ENCODE measurements at places on chromosomes 1 and 21.
A peak's percentile ranks its signal among the peaks of the same experiment; 100 is the strongest.

DNA sequence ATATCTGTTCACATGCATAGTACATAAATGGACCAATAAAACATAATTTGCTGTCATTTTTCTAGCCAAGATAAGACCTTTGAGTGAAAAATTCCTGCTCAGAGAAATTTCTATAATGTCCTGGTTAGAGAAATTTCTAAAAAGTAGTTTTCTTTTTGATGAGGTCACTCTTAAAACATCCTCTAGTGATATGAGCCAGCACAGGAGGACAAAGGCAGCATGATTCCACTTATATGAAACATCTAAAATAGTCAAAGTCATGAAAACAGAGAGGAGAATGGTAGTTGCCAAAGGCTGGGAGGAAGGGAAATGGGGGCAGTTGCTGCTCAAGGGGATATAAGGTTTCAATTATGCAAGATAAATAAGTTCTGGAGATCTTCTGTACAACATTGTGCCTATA, 239.4 kb downstream of the BACH1 start:
- no peak for DNase-seq

- DNase-seq = no peak
Observed at GRCh38 chr1:116944613-116945012, 34.9 kb downstream of the PTGFRN start.

GRCh38 chr1:28139025-28139712, 37.3 kb downstream of the PTAFR start:
- no peak for DNase-seq

DNA sequence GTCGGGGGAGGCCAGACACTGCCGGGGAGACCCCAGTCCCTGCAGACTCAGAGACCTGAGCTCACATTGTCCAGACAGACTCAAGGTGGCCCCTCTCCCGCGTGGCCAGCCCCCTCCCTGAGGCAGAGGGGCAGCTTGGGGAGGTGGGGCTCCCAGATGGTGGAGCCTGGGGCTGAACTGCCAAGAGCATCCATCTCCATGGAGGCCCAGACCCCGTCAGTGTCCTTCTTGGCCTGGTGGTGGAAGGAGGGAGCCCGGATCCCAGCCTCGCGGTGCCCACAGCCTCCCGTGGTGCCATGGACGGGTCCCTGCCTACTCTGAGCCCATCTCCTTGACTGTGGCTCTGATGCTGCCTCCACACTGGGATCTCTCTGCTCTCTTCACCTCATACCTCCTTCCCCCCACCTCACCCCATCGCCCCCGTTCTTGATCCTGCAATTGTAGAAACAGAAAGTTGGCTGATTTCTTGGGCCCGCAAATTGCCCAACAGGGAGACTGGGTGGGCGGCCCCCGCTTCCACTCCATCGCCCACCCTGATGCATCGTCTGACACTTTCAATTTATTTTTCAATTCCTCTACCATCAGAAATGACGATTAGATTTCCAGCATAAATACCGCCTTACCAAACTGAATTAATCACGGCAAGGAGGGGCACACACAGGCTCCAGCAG, 348.9 kb downstream of the MATN1 start:
- DNase-seq = no peak

DNA sequence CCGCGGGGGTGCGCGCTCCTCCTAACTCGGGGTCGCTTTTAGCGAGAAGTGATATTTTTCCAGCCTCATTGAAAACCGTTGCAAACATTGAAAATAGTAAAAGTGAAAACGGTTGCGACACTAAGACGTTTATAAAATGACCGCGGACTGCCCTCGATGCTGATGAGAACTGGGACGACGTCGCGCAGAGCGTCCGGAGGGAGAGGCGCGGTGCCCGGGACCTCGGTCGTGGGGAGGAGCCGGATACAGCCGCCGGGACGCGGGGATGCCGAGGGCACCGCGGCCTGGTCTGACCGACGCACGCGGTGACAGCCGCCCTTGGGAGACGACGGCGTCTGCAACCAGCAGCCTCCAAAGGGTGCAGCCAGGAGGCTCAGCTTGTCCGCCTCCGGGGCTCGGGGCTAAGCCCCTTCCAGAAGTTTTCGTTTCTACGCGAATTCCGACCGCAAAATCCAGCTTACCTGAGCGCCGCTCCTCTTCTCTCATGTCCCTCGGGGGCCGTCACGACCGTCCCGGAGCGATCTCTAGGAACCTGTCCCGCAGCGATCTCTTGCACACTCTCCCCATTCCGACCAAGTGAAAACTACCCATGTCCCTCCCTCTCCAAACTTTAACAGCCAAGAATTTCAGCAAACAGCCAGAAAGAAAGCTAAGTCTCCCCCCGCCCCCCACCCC, 144.4 kb upstream of the ETS2 start:
- peak; percentile 6 for DNase-seq

DNA sequence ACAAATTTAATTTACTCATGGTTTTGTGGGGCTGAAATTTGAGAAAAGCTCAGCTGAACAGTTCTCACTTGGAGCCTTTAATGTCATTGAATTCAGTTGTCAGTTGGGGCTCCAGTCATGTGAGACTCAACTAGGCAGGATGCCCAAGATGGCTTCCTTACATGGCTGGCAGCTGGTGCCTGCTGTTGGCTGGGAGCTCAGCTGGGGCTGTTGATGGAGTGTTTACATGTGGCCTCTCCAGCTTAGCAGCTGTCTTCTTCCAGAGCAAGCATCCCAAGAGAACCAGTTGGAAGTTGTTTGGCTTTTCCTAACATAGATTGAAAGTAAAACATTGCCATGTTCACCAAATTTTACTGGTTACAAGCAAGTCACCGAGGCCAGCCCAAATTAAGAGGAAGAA, 81.8 kb upstream of the KCNA3 start:
- no peak for DNase-seq

- DNase-seq = no peak
Observed at GRCh38 chr21:28949318-28949717, 43.4 kb downstream of the LTN1 start.

DNA sequence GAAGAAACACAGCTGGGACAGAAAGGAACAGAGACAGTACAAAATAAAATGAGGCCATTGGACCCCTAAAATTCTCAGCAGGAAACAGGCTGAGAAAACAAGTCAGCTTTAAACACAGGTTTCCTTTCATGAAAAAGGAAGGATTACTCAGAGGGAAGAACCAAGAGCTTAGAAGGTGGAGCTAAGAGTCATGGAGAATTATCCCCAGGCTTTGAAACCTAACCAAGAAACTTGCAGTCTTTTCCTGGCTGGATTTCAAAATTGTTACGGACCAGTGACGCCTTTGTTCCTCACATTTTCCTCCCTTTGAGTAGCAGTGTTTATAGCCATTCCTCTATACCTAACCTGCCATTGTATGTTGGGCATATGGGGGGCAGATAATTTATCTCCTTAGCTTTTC, 8.8 kb downstream of the HMGB4 start:
- no peak for DNase-seq

DNA sequence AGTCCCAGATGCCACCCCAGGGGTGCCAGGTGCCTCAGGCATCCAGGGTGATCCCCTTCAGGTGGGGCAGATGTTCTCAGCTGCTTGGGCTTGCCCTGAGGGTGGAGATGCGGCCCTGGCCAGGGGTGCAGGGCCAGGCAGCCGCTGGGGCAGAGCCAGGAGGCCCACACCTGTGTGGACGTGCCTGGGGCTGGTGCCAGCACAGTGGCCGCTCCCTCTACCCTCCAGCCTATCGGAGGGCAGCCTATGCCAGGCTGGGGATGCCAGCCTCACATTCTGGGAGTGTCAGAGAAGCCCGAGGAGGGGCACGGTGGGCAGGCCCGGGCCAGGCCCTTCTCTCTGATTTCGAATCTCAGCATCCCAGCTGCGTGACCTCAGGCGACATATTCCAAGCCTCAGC, 96.5 kb upstream of the WNT4 start:
- no peak for DNase-seq

DNA sequence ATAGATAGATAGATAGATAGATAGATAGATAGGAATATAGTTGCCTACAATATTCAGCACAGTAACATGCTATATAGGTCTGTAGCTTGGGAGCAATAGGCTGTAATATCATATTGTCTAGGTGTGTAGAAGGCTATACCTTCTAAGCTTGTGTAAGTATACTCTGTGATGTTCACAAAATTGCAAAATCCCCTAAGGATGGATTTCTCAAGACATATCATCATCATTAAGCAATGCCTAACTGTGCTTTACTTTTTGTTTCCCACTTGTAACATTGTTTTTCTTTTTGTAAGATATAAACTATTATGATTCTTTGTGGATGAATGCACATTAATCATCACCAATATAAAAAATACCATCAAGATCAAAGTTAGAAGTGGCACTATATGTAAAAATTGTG, 1905.6 kb downstream of the NCAM2 start:
- no peak for DNase-seq

DNA sequence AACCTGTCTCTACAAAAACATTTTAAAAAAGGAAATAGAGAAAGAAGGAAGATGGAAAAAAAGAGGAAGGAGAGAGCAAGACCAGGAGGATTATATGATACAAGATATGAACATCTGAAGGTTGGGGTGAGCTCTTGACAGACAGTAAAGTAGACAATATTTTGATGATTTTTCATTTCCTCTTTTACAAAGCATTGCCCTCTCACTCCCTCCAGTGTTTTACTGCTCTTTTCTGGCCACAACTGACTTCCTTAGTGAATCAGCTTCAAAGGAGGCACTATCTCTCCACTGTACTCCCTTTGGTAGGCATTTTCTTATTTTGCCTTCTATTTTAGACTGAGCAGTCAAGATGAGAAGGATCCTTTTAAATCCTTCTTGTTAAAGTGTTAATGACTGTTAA, 296.7 kb downstream of the KCTD3 start:
- no peak for DNase-seq

DNA sequence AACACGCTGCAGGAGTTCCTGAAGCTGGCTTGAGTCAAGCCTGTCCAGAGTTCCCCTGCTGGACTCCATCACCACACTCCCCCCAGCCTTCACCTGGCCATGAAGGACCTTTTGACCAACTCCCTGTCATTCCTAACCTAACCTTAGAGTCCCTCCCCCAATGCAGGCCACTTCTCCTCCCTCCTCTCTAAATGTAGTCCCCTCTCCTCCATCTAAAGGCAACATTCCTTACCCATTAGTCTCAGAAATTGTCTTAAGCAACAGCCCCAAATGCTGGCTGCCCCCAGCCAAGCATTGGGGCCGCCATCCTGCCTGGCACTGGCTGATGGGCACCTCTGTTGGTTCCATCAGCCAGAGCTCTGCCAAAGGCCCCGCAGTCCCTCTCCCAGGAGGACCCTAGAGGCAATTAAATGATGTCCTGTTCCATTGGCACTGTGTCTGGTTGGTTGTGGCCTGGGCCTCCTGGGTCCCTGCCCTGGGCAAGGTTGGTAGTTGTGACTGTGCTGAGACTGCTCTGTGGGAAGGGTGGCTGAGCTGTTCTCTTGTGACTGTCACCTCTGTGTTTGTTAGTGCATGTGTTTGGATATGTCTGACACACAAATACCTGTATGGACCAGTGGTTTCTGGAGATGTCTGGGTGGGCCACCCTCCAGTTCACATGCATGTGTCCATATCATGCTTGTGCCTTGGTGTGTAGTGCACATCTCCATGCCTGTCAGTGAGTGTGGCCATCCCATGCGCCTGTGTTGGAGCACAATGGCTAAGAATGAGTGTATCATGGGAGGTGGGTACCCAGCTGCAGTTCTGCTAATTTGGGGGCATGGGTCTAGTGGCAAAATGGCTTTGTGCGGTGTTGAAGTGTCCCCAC, 1.4 kb downstream of the SH3BGRL3 start:
- DNase-seq = no peak

GRCh38 chr1:59556802-59557548, 257.8 kb upstream of the HOOK1 start:
- no peak for DNase-seq

GRCh38 chr1:174301295-174302077, 142.2 kb downstream of the RABGAP1L start:
- no peak for DNase-seq

GRCh38 chr1:33666616-33667015, 194.2 kb downstream of the ZSCAN20 start:
- no peak for DNase-seq

DNA sequence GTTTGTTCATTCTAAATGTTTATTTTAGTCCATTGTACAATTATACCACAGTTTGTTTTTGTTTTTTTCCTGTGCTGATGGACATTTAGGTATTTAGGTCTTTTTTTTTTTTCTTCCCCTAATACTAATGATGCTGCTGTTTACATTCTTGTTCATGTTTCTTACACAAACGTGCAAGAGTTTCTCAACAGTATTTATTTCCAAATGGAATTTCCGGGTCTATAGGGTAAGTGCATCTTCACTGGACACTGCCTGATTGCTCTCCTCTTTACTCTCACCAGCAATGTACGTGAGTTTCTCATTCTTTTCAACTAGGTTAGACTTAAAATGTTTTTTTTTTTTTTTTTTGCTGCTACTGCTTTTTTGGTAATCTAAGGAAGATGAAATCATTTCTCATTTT, 122.7 kb downstream of the PPP1R12B start:
- no peak for DNase-seq

- DNase-seq = no peak
Observed at GRCh38 chr1:171142416-171143385, 42.4 kb upstream of the FMO2 start.
